Brain (organoid and tissue), 16 donors: ENCODE measurements at places on chromosomes 11 and 22.
A peak's percentile ranks its signal among the peaks of the same experiment; 100 is the strongest.

- no peak for DNase-seq
Observed at GRCh38 chr22:26830837-26831236, 173.4 kb downstream of the MIAT start.

DNA sequence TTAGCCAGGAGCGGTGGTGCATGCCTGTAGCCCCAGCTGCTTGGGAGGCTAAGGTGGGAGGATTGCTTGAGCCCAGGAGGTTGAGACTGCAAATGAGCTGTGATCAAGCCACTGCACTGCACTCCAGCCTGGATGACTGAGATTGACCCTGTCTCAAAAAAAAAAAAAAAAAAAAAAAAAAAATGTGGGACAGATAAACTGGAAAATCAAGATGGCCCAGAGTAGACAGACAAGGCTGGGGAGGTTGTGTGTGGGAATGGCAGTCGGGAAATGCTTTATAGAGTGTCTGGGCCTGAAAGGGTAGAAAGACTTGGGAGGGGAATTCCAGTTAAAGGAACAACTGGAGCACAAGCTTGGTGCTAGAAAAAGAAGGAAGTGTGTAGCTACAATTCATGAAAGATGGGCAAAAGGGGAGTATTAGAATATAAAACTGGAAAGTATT lies 18.2 kb upstream of the WDR74 start:
- no peak for DNase-seq

DNA sequence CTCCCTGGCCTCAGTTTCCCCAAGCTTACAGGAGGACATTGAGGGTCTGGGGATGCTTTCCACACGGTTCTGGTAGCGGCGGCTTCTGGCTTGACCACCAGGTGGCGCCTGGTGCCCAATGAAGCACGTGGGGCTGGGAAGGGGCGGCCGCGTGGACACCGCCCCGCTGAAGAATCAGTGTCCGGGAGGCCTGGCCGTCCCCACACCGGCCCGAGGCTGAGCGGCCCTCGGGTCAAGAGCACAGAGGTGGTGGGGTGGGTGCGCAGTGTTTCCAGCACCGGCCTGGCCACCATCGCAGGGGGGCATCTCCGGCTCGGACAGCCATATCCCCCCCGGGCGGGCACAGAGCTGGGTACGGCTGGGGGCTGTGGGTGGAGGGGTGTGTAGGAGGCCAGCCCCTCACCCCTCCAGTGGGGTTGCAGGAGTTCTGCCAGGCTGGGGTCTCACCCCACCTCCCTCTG lies 27.8 kb upstream of the PPARA start:
- peak; percentile 78 for DNase-seq

- DNase-seq = no peak
Observed at GRCh38 chr11:134157451-134157850, 66.3 kb downstream of the NCAPD3 start.

DNA sequence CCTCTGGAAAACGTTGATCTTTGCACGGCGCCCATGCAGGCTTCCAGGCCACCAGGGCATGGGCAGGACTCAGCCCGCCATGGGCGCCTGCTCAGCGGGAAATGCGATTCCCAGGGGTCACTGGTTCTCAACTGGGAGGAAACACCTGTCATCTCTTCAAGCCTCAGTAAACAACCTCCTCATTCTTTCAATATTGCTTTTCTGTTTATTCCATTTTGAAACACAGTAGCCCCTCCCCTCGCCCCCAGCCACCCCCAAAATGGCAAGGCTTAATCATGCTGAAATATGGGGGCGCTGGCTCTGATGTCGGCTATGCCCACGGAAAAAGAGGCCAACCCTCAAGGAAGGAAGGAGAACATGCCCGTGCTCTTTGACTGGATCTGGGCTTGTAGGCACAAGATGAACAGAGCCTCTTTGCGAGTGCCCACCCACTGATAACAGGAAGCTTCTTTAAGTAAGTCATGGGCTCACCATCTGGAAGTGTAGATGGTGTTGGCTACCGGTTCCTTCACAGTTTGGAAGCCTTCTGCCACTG lies 594 bp upstream of the POU2AF1 start:
- DNase-seq = no peak

GRCh38 chr22:43078522-43078921 lies 10.7 kb downstream of the TTLL1 start:
- no peak for DNase-seq

DNA sequence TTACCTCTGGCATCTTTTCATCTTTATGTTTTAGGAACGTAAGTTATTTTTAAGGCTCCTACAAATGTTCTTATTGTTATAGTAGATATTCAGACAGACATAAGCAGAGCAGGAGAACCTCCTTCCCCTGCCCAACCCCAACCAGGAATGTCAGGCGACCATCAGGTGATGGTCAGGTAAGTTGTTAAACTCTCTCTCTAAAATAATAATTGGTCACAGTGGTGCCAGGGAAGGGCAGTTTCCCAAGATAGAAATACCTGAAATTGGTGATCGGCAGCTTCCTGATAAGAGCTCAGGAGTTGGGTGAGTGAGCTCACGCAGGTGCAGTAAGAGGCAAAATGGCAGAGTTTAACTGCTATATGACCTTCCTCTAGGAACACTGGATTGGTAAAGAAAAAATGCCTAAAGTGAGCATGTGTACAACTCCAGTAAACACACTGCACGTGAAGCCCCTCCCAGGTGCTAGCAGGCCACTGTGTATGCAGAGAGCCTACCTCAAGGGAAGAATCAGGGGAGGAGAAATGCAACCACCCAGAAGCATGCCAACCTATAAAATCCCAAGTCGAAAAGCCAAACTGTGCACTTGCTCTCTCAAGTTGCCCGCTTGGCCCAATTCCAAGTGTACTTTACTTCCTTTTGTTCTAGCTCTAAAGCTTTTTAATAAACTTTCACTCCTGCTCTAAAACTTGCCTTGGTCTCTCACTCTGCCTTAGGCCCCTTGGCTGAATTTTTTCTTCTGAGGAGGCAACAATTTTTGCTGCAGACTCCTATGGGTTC lies 273.9 kb downstream of the SBF2 start:
- DNase-seq = peak; percentile 13

- no peak for DNase-seq
Observed at GRCh38 chr11:27367881-27368280, 4.9 kb upstream of the CCDC34 start.

- DNase-seq = peak; percentile 10
Observed at GRCh38 chr11:10669258-10670033, 24.1 kb downstream of the IRAG1 start.

DNA sequence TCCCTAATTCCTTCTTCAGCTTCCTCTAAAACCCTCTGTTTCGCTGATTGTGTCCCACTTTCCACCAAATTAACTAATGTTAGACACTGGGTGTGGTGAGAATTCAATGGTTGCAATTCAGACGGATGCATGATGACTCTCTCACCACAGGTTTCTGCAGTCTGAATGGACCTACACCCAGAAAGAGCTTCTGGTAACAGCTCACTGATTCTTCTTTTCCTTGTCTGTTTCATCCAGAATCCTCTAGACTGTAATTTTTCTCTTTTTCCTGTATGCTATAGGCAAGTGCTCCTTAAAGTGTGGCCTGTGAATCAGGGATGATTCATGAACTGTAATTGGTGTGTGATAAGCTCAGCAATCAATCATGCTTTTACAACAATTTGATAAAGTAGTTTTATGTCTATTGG lies 18.1 kb downstream of the MMP10 start:
- DNase-seq = no peak

GRCh38 chr11:31795706-31796498 lies 15.2 kb downstream of the PAX6 start:
- peak; percentile 52 for DNase-seq

- no peak for DNase-seq
Observed at GRCh38 chr11:111676878-111677585, 74.8 kb downstream of the SIK2 start.

GRCh38 chr11:5605849-5606248 lies 9.4 kb downstream of the TRIM6 start:
- DNase-seq = no peak

DNA sequence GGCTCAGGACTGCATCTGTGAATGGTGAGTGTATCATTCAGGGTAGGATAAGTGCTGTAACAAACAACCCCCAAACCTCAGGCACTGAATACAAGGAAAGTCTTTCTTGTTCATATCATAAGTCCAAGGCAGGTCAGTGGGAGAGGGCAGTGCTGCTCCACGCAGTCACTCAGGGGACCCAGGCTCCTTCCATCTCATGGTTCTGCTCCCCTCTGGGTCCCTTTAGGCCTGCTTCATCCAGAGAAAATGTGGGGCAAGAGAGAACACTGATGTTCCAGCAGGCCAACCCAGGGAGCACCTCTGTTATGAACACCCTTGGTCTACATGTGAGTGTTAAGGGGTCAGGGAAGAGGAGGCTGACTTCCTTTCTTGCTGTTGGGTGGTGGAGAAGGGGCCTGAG lies 187.8 kb downstream of the CHST1 start:
- DNase-seq = no peak

GRCh38 chr11:82356316-82356715 lies 377.3 kb downstream of the FAM181B start:
- DNase-seq = no peak

- peak; percentile 91 for DNase-seq
Observed at GRCh38 chr22:49827853-49828598, at the start of gene BRD1. BRD1 (minus strand) TSS chr22:49827873; CDS start chr22:49824317, 3,556 bp downstream.

DNA sequence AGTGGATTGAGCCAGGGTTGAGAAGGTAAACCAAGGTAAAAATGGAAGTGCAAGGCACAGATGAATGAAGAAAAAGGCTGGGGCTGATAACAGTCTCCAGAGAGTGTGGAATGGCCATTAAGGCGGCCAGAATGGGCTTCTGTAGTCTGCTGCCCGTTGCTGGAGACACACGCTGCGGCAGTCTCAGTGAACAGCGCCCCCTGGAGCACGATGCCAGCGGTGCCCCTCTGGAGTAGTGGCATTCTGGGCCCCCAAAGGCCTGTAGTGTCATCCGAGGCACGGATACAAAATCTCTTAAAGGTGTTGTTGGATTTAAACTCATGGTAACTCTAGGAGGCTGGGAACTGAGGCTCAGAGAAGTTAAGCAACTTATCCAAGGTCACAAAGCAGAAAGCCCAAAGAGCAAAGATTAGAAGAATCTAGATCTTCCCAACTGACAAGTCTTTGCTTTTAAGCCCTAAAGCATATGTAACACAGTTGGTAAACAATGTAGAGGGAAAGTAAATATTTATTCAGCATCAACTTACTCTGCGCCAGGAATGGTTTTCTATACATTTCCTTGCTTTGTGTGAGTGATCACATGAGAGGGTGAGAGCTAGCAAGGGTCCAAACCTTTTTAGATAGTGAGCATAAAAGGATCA lies 18.2 kb downstream of the KCNJ1 start:
- DNase-seq = no peak

GRCh38 chr11:120655589-120655988 lies 144.0 kb downstream of the GRIK4 start:
- no peak for DNase-seq

DNA sequence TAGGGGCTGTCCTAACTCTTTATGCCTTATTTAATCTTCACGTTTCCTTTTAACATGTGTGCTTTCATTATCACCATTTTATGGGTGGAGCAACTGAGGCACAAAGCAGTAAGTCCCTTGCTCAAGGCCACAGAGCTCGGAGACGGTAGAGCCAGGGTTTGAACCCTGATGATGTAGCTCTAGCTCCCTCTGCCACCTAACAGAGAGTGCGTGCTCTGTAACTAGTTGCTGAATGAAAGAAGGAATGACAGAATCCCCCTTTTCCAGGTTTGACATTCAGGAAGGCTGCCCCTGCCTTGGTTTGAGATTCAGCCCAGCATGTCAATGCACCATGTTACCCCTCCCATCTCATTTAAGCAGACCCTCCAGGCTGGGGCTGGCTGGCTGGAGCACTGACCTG lies 193.3 kb upstream of the NAV2 start:
- DNase-seq = no peak

DNA sequence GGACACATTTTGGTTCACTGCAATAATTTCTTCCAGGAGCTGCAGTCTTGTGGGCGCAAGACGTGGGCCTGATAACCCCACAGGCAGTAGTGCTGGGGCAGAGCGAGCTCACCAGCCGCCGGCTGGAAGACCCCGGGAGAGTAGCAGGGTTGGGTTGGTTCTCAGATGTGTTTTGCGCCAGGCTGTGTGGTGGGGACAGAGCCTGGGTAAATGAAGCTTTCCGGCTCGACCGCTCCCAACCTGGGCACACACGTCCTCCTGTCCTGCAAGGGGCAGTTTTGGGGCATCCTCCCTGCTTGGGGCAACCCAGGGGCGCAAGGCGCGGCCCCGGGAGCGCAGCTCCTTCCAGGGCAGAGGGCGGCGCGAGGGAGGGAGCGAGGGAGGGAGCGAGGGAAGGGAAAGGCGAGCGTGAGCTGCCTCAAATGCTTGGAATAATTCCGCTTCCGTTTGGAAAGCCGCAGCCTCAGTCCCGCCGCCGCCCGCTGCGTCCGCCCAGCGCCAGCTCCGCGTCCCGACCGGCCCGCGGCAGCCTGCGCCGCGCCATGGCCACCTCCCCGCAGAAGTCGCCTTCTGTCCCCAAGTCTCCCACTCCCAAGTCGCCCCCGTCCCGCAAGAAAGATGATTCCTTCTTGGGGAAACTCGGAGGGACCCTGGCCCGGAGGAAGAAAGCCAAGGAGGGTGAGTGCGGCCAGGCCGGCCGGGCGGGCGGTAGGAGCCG lies at the start of gene PARVA:
Gene PARVA (plus strand): TSS at position 466 of the 718 bp plus-strand sequence. CDS start 77 bp downstream, at position 543.
- DNase-seq = peak; percentile 77

DNA sequence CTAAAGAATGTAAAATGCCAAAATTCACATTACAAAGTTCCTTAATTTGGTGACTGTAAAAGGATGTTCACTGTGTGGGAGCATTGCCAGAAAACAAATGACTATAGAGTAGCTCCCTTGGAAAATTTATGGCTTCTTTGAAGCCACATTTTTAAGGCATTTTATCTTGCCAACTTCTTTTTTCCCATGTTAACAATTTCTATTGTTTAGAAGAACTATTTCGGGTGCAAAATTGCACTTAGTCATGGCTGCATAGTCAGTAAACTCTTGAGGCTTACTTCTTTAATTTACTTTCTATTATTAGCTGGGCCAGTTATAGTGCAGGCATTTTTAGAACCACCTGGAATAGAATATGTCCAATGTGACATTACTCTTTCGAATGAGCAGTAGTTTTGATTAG lies 515.3 kb downstream of the JRKL start:
- no peak for DNase-seq

GRCh38 chr11:79097246-79097875 lies 343.5 kb downstream of the TENM4 start:
- DNase-seq = peak; percentile 27

- DNase-seq = no peak
Observed at GRCh38 chr11:61342207-61342803, 9.3 kb downstream of the TKFC start.
